GM12878 (cell line): ENCODE measurements at places on chromosomes 4 and X. TPM values are rescaled to one million over a fixed set of nuclear protein-coding genes. Genes with fewer than 3 reads are reported as not detected.

DNA sequence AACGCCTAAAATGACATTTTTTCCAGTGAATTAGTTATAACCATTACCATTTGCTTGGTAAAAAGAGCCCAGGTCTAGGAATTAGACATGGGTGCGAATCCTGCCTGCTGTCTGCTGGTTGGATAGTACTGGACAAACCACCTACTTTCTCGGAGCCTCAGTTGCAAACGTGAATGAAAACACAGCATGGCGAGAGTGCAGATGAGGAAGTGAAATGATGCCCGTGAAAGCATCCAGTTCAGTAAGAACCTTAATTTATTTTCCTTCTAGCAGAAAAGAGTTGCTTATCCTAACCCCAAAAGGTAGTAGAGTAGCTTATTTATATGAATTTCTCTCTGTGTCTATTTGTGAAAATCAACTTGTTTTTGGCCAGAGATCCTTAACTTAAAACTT is 171.4 kb upstream of the GALNT7 start:
- no peak for DNase-seq

- DNase-seq, result no peak
Measured at GRCh38 chr4:158861766-158862165, 92.9 kb downstream of the FNIP2 start.

GRCh38 chr4:30953799-30954198 is 233.6 kb downstream of the PCDH7 start:
- DNase-seq, result no peak

DNA sequence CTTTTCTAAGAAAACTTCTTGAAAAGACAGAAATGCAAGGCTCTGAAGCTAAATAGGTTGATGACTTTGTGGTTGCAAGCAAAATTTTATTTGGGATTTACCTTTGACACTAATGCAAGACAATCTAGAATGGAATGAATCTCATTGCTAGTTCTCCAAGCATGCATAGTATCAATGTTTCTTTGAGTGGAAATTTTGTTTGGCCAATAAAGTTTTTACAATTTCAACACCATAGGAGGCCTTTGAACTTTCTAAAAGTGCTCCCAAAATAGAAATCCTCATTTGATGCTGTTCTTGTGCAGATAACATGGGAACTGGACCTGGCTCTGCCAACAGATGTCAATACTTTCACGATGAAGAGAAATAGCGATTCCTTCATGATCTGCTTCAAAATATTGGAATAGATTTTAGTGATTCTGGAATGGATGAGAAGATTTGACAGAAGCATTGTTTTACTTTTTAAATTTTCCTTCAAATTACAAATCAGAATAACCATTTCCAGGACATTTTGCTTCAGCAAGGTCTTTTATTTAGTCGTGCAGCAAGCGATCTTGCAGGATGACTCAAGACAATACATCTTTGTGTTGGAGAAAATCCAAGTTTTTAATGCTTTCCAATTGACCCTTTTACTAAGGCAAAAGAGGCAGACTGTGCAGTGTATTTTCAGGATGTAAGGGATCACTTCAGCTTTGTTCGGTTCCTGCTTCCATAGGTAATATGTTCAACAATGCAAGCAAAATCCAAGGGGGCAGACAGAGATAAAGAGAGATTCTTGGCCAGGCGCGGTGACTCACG is 51.7 kb upstream of the OTUD4 start:
- no peak for DNase-seq

DNA sequence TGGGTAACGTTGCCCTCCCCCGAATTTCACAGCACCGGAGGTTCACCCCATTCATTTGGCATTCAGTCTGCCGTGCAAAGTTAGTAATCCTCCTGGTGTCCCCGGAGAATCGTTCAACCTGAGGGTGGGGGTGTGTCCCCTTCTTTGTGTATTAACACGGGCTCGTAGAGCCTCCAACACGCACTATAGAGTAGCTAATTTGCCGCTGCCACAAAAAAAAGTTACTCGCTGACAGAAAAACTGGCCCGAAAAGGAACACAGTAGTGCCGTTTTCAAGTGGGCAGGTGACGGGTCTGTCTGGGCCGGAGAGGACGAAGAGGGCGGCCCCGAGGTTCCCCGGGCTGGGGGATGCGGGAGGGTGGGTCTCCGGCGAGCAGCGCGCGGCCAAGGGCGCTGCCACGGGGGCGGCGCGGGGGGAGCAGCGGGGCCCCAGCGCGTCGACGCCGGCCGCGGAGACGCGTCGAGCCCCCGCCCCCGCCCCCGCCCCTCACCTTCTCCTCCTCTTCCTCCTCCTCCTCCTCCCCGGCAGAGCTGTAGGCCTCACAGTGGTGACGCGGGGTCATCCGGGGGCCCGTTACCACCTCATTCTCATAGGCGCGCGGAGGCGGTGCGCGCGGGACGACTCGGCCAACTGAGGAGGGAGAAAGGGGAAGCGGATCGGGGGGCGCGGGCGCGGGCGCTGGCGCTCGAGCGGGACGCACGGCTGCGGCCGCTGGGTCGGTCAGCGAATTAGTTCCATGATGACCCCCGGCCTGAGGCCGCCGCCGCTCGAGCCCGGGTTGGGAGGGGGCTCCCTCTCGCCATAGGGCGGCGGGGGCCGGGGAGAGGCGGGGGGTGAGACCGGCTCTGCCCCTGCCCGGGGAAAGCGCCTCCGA is 571 bp downstream of the CCNI start:
- DNase-seq, result no peak

DNA sequence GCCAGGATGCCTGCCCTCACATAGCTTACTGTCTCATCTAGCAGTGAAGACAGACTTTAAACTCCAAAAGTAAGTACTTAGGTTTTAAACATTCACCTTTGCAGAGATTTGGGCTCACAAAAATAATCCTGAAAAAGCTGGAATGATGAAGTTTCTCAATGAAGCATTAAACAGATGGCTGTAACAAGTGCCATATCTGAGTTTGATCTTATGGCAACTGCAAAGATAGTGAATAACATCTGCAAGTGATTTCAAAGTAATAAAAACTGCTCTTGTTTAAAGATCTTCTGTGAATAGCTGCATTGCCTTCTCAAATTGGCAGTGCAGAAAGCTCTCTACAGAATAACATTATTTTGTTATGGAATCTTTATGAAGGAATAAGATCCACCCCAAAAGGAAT is 271.2 kb upstream of the SMIM31 start:
- DNase-seq, result no peak

DNA sequence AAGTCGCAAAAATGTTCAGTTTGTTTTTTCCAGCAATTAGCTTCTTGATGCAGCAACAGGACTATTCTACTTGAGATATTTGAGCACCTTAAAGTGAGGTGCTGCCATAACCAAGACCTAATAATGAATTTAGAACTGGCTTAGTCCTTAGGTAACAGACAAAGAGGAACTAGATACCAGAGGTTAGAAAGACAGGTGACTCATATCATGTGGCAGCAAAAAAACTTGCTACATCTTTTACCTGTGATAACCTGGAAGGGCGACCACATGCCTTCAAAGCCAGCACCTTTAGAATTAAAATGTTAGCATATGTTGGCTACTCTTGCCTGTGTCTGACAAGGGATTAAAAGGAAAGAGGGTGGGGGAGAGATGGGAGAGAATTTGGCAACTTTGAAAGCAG is 90.4 kb downstream of the ARHGAP6 start:
- DNase-seq, result no peak

DNA sequence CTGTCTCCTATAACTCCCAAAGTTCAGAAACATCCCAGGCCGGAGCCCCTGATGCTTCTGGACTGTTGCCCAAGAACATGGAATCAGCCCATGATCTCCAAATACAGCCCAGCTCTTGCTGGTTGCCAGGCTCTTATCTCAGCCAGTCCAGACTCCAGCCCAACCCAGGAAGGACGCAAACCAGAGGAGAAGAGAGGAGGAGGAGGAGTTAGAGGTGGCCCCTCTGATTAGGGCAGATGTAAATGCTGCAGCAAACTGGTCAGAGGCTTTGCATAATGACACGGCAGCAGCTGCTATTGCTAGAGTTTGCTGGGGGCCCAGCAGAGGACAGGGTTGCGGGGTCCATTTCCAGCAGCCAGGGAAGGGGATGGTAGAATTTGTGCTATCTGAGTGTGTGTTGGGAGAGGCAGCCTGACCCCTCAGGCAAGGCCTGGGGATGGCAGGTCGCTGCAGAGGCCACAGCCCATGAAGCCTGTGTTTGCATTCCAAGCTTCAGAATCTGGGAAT is 4.2 kb upstream of the OTUD5 start:
- no peak for DNase-seq

The CNOT6L gene
- polyA plus RNA-seq, result 3.4 and 3.5 TPM in 2 replicates
